GM19239 (cell line): ENCODE measurements at places on chromosomes 5 and 9.
A peak's percentile ranks its signal among the peaks of the same experiment; 100 is the strongest.

- no peak for DNase-seq
Measured at GRCh38 chr5:84372066-84372695, 12.5 kb downstream of the EDIL3 start.

DNA sequence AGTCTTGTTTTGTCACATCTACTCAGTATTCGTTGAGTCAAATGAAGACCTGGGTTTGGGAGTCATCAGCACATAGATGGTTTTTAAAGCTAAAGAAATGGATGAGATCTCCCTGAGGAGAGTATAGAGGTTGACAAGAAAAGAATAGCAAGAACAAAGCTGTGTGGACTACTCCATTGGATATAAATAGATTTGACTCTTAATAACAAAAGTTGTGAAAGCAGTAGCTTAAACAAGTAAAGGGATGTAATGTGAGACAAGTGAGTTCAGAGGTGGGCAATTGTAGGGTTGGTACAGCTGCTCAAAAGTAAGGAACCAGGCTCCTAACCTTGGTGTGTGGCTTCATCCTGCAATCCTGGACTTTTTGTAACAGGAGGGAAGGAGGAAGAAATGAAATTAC, 49.3 kb downstream of the CSNK1G3 start:
- no peak for DNase-seq

GRCh38 chr5:24444414-24444813, 200.4 kb downstream of the CDH10 start:
- DNase-seq, result no peak

GRCh38 chr9:34443533-34443932, 14.8 kb downstream of the FAM219A start:
- no peak for DNase-seq

GRCh38 chr5:28254846-28255245, 1216.5 kb upstream of the CDH9 start:
- no peak for DNase-seq

GRCh38 chr9:130237076-130237475, 28.5 kb upstream of the HMCN2 start:
- DNase-seq, result no peak

DNA sequence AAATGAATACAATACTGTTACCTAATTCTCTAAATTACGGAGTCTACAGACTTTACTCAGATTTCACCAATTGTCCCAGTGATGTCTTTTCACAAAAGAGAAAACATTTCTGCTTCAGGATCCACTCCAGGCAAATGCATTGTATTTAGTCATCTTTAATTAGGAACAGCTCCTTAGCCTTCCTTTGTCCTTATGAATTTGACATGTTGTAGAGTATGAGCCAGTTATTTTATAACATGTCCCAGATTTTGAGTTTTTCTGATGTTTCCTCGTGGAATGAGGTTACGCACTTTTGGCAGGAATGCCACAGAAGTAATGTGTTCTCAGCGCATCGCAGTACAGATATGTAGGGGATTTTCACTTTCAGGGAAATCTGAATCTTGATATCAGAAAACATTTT, 10.5 kb downstream of the HABP4 start:
- no peak for DNase-seq

- peak; percentile 9 for DNase-seq
Measured at GRCh38 chr9:16266648-16267276, 603.7 kb downstream of the BNC2 start.

DNA sequence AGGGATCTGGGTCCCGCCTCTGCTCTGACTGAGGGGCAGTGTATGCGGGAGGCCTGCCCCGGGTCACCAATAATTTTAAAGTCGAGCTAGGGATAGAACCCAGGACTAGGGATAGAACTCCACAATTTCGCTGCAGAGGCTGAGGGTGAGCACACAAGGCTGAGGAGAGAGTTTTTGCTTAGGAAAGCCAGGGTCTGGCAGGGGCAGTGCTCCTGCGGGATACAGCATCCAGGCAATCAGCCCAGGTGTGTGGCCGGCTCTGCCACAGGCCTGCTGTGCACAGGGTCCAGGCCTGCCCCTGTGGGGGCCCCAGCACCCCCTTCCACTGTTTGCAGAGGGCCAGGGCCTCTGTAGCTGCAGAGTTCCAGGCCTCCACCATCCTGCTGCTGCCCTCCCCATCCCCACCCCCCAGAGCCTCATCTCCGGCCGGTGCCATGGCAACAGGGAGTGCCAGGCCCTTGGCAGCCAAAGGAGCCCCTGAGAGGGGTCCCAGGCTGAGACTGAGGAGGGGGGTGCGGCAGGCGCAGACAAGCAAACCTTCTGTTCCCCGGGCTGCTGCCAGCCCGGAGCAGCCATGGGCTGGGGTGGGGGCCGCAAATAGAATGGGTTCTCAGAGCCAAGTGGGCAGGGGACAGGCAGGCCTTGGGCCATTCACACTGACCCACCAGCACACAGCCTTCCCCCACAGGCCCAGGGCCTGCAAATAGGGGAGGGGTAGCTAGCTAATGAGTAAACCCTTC, 8.6 kb downstream of the PDGFRB start:
- DNase-seq, result no peak

DNA sequence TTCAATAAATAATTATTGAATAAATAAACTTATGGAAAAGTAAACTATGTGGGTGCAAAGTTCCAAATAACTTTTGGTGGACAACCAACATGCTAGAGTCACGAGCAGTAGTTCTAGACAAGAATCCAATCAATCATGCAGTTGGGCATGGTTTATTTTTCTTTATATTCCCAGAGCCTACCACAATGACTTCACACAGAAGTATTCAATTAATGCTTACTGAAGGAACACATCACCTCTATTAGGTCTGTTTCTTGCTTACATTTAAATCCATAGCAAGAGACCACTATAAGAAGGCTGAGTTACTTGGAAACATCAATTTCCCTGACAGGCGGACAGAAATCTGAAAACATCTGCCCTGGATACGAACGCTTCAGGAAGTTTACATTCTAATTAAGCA, 214.2 kb downstream of the TMEM232 start:
- no peak for DNase-seq

GRCh38 chr9:89684218-89684617, 79.4 kb downstream of the GADD45G start:
- DNase-seq, result no peak

- peak; percentile 92 for DNase-seq
Measured at GRCh38 chr9:129823935-129824601, at the start of gene TOR1A. Gene TOR1A, minus strand, starts transcription at chr9:129824136. Its CDS starts 51 bp downstream, at chr9:129824085.

DNA sequence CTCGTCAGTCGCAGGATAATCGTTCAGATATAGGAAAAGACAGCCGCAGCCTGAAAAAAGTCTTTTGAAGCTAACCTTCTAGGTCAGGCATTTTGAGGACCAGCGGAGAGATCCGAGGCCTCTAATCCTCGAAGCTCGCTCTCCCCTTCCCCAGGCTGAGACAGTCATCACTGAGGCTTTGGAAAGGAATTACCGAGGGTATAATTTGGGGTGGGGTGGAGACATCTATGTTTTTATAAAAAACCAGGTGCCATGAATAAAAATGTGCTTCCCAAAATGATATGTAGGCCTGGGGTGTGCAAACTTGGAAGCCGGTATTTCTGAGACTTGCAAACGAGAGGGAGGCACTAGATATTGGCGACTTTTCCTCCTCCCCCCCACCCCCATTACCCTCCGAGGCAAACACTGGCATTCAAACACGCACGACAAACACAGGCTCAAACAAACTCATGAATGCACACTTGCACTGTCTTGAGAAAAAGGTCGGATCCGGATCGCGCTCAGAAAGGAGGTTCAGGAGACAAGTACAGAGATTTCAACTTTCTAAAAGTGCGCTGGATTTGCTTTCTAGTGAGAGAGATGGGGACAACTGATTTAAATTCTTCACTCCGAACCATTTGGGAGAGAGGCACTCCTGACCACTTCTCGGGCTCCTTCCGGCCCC, 935 bp upstream of the MSX2 start:
- DNase-seq, result no peak

- DNase-seq, result no peak
Measured at GRCh38 chr9:20023210-20023905, 234.5 kb upstream of the SLC24A2 start.

GRCh38 chr9:137728444-137729311, 109.9 kb downstream of the EHMT1 start:
- no peak for DNase-seq

- no peak for DNase-seq
Measured at GRCh38 chr9:113350107-113350661, 843 bp downstream of the BSPRY start.

- no peak for DNase-seq
Measured at GRCh38 chr5:58640011-58640410, 57.1 kb downstream of the RAB3C start.

DNA sequence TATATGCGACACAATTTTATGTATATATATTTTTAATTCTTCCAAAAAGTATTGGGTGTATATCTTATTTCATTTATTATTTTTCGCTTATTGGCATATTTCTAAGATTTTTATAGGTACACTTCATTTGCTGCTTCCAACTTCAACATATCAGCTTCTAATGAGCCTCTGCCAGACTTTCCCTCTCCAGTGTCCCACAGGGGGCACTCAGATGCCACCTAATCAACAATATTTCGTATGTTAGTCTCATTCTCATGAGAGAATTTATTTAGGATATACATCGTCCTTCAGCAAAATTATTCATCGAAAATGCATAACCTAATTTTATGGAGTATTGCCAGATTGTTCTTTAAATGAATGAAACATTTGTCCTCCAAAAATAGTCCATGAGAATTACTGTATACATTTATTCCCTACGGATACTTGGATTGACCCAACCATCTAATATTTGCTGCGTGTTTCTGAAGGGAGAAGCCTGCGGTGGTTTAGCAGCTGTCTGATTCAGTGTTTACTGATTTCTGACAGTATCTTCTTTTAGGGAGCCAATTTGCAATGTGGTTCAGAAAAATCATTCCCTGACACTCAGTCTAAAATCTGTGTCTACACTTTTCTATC, 100.6 kb upstream of the SELENOP start:
- DNase-seq, result no peak

- no peak for DNase-seq
Measured at GRCh38 chr9:86713970-86714369, 233.3 kb downstream of the GAS1 start.

- DNase-seq, result no peak
Measured at GRCh38 chr5:109900911-109901627, 211.3 kb downstream of the MAN2A1 start.

GRCh38 chr5:170523142-170523551, 19.3 kb downstream of the KCNIP1 start:
- no peak for DNase-seq

- no peak for DNase-seq
Measured at GRCh38 chr5:6308683-6309082, 69.7 kb downstream of the MED10 start.

GRCh38 chr9:136175616-136176197, 29.2 kb downstream of the LHX3 start:
- DNase-seq, result no peak

DNA sequence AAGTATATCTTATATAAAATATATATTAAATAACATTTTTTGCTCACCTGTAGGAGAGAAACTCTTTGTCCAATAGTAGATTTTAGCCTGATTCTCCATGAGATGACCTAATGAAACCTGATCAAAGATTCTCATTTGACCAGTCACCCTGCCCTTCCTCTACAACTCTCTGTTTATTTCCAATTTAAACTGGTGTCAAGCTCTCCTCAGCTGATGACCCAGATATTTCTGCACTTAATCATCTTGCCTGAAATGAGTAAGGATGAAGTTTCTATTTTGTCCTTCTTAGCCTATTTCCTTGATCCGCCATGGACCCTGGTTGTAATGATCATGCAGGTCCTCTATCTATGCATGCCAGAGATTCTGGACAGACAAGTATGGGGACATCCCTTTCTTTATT, 179.3 kb upstream of the FGF10 start:
- DNase-seq, result no peak

- no peak for DNase-seq
Measured at GRCh38 chr5:81134566-81134965, 98.6 kb upstream of the CKMT2 start.
